ENCODE measurements at places on chromosomes 7 and 10.

GRCh38 chr7:108294595-108294994 lies 161.6 kb downstream of the NRCAM start:
- DNase-seq: no peak

GRCh38 chr10:74365109-74365508 lies 214.1 kb downstream of the ADK start:
- DNase-seq: no peak

GRCh38 chr7:130712416-130712815 lies 21.6 kb downstream of the KLF14 start:
- no peak for DNase-seq

GRCh38 chr10:15290150-15290549 lies 80.9 kb downstream of the FAM171A1 start:
- DNase-seq: no peak

DNA sequence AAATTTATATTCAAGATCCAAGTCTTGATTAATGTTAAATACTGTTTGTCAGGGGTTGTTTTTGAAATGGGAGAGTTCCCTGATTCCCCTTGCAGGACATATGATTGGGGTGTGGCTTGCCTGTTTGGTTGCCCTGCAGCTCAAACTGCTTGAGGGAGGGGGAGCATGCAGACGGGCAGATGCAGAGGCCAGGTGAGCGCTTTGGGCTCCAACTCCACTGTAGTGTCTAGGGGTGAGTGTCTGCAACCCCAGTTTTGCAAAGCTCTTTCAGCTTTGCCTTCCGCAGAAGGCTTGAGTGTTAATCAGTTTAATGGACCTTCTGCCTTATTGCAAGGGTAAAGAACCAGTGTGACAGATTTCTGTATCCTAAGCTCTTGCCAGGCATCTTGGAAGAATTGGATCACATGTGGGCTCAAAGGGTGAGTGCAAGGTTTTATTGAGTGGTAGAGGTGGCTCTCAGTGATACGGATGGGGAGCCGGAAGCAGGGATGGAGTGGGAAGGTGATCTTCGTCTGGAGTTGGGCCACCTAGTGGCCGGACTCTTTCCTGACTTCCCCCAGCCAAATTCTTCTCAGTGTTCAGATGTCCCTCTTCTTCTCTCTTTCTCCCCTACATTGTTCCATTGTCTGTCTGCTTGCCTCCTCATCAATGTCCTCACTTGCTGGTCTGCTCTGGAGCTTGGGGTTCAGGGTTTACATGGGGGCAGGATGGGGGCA lies 479.7 kb downstream of the ATRNL1 start:
- no peak for DNase-seq

DNA sequence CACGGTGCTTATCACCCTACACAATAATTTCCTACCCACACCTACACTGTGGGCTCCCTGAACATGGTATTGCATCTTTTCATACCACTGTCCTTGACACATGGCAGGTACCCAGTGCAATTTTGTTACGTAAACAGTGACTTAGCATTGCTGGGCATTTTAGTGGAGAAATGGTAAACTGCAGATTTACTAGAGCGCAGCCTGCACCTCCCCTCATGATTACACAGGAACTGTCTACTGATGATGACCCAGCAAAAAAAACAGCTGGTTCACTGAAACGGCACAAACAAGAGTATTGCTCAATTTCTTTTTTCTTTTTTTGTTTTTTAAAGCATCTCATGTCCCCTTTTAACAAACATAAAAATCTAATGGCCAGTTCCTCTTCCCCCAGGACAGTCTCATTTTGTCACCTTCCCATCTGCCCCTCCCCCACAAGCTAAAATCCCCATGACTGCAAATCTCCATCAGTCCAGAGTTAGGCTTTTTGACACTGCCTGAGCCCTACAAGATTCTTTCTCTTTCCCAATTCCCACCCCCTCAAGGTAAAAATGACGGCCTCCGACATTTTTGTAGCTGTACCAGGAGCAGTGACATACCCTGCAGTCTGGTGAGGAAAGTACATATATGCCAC lies 2.8 kb downstream of the ZNF746 start:
- DNase-seq: no peak

GRCh38 chr10:96491303-96491702 lies 22.4 kb downstream of the TLL2 start:
- DNase-seq: no peak

GRCh38 chr7:45575501-45576248 lies 1.5 kb downstream of the ADCY1 start:
- no peak for DNase-seq

DNA sequence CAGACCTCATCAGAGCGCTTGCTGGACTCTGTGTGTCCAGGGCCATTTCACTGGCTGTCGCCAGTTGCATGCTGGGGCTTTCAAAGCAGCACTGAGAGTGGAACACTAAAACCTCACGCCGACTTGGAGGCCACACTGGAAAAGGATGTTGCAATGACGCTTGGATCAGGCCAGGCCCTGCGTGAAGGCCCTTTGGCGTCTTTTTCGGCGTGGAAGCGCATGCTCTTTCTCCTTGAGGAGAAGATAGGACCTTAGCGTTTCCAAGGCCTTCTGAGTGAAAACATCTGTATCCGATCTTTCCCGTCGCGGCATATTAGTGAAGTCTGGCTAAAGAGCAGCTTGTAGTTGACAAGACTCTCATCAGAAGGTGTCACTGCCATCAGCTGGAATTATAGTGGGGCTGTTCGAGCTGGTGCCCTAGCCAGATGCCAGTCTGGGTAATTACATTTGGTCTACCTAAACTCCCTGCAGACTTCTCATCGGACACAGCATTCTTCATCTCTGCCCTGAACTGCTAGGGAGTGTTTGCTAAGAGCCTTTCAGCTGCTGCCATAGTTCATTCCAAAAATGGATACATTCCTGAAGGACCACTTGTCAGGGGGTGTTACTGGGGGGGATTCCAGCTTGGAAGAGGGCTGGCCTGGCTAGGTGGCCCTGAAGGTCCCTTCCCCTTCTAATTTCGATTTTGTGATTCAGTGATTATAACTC lies 167.7 kb upstream of the TCF7L2 start:
- no peak for DNase-seq

GRCh38 chr7:12211711-12212485 lies 804 bp downstream of the TMEM106B start:
- DNase-seq: no peak

DNA sequence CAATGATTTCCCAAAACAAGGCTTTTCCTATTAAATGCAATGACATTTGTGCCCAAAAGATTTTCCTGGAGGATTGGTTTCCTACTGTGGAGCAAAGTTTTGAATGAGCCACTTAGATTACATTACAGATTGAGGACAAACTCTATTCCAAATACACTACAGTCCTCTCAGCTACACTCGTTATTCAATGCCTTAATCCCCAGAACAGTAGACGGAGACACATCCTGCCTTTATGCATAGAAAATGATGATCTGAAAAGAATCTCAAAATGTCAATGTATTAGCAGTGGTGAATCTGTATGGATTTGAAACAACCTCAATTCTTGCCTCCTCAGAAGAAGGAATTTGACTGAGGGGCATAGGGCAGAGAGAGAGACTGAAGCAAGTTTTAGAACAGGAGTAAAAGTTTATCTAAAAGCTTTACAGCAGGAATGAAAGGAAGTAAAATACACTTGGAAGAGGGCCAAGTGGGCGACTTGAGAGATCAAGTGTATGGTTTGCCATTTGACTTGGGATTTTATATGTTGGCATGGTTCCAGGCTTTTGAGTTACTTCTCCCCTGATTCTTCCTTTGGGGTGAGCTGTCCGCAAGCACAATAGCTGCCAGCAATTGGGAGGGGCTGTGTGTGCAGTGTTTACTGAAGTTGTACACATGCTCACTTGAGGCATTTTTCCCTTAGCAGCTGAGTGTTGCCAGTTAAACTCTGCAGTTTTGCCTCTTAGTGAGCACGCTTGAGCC lies 891.9 kb upstream of the MBL2 start:
- no peak for DNase-seq

GRCh38 chr7:107594961-107595737 lies 15.1 kb downstream of the BCAP29 start:
- DNase-seq: peak; percentile 97
